IMR-90 (cell line): ENCODE measurements at places on chromosomes 2 and 18. TPM values are rescaled to one million over a fixed set of nuclear protein-coding genes. Genes with fewer than 3 reads are reported as not detected.

Gene MGAT4A
- under 0.01 TPM in 2 replicates for total RNA-seq

Gene LOXHD1
- total RNA-seq: not detected in 2 replicates

Gene SP5
- not detected in 2 replicates for total RNA-seq

Gene FN1
- total RNA-seq: 7,693 and 8,243 TPM in 2 replicates

Gene REEP1
- under 0.01 TPM in 2 replicates for total RNA-seq

Gene CCDC85A
- 2.2 and 2.8 TPM in 2 replicates for total RNA-seq

Gene GCKR
- under 0.01 TPM in 1 of 2 replicates, not detected in the other for total RNA-seq

Gene XIRP2
- 0.18 and 0.28 TPM in 2 replicates for total RNA-seq

Gene AOX1
- 57.2 and 59.9 TPM in 2 replicates for total RNA-seq

Gene TSPYL6
- total RNA-seq: not detected in 2 replicates

Gene ZNF236
- 9.7 and 11.1 TPM in 2 replicates for total RNA-seq

Gene B3GNT7
- under 0.01 TPM in 2 replicates for total RNA-seq

Gene LBX2
- total RNA-seq: 0.18 and 0.56 TPM in 2 replicates

Gene CCDC178
- total RNA-seq: not detected in 2 replicates

Gene HOXD3
- not detected in 2 replicates for total RNA-seq

Gene NGEF
- 1.1 TPM in 2 replicates for total RNA-seq

Gene VIL1
- not detected in 2 replicates for total RNA-seq

Gene C1QL2
- total RNA-seq: not detected in 2 replicates

Gene SEC11C
- total RNA-seq: 8.9 and 10.6 TPM in 2 replicates

Gene RFTN2
- 2.3 and 2.5 TPM in 2 replicates for total RNA-seq

Gene SP9
- total RNA-seq: not detected in 2 replicates

Gene CPLX4
- not detected in 2 replicates for total RNA-seq

Gene FECH
- total RNA-seq: 29.2 and 52.2 TPM in 2 replicates

Gene ABCG8
- not detected in 2 replicates for total RNA-seq

Gene MYO7B
- total RNA-seq: 0.18 and 0.28 TPM in 2 replicates
